ENCODE measurements at places on chromosomes 7 and 10.

- DNase-seq: no peak
Measured at GRCh38 chr7:12322903-12323300, 80.8 kb downstream of the VWDE start.

DNA sequence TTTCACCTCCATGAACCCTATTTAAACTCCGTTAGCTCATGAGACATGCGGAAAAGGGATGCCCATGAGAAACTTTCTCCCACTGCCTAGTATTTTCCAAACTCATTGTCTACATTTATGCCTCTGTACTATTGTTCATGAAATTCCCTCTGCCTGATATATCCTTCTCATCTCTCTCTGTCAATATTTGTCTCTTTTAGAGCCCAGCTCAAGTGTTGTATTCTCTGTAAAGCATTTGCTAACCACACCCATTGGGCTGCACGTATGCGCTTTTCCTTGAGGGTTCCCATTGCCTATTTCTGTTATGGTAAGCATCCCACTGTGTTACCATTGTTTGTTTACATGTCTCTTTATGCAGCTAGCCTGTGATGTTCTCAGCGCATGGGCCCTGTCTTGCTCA lies 211.4 kb downstream of the MDFIC start:
- DNase-seq: no peak

GRCh38 chr10:336247-336646 lies 201.0 kb downstream of the ZMYND11 start:
- DNase-seq: no peak

- no peak for DNase-seq
Measured at GRCh38 chr7:28955718-28956607, 2.2 kb downstream of the TRIL start.

GRCh38 chr10:128528167-128528566 lies 401.9 kb upstream of the MKI67 start:
- DNase-seq: no peak

GRCh38 chr10:121335386-121335925 lies 262.8 kb downstream of the FGFR2 start:
- no peak for DNase-seq

- no peak for DNase-seq
Measured at GRCh38 chr7:20218279-20218678, 1.1 kb upstream of the MACC1 start.

GRCh38 chr7:134176037-134176350 lies 48.9 kb downstream of the LRGUK start:
- DNase-seq: no peak

GRCh38 chr7:137694405-137694804 lies 152.4 kb downstream of the DGKI start:
- no peak for DNase-seq

DNA sequence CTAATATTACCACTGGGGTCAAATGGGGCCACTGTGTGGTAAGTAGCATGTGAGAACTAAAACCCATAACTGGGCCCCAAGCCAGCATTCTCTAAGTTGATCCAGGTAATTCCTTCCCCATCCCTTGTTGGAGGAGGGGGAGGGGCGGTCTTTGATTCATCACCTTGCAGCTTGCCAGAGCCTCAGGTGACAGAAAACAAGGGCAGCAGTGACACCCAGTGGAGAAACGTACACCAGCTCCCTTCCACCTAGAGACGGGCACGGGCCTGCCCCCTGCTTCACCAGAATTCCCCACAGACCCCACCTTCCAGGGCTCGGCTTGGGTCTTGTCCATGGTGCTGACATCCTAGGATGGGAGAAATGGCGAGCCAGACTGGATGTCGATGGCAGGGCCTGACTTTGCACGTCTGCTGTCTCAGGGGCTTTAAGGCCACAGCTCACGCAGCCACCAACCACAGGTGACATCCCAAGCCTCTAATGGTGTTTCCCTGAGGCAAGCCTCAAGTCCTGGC lies 102.0 kb downstream of the STRA8 start:
- DNase-seq: no peak

DNA sequence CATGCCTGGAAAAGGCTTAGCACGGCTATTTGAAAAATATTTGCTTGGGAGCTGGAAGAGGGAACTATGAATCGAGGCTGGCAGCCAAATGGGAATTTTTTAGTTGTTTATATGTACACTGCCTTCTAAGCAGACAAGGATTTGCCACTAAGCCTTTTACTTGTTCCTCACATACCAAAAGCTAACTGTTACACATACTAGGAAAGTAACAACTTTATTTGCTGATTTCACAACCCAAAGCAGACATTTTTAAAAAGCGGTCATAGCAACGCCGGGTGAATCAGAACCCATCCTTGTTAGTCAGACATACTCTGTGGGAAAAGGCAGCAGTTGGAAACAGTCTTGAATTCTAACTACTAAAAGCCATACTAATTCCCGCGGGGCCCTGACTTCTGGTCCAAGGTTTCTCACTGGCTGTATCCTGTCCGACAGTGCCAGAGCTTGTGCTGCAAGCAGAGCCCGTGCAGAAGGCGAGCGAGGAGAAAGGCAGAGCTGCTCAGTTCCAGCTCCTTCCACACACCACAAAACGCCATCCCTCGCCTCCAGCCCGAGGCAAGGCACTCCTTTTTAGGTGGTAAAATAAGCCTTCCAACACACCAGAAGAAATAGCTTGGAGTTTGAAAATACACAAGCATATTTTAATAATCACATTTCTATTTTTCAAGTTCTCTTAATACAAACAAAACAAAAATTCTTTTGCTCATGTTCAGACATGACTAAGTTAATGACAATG lies 89.2 kb downstream of the RNF216 start:
- no peak for DNase-seq

GRCh38 chr7:105689067-105689819 lies 108.0 kb upstream of the EFCAB10 start:
- no peak for DNase-seq

- no peak for DNase-seq
Measured at GRCh38 chr7:43114458-43114780, 2.0 kb downstream of the HECW1 start.

DNA sequence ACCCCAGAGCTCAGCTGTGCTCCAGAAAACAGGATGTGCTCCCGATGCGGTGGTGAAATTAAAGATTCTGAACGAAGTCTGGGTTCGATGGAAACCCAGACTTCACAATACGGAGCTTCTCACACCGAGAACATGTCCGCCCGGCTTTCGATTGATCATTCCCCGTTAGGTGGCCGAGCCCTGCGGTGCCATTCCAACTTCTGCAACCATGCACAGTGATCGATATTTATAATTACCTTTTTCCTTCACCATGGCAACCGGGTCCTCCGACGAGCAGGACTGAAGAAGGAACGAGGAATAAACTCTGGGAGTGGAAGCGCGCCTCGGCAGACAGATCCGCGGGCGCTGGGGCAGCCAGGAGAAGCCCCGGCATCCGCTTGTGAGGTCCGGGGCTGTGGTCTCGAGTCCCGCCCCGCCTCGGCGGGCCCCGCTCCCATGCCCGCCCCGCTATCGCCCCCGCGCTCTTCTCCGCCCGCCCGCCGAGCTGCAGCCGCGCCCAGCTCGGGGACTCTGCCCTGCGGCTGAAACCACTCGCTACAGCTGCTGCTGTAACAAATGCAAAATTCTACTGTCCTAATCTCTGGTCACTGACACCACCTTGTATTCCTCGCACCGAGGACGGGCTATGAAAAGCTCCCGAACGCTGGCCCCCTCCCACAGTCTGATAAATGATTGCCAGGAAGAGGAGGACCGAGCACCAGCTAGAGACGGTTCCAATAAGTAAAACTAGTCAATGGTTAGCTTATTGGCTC lies 26.2 kb downstream of the ABLIM1 start:
- peak; percentile 7 for DNase-seq

DNA sequence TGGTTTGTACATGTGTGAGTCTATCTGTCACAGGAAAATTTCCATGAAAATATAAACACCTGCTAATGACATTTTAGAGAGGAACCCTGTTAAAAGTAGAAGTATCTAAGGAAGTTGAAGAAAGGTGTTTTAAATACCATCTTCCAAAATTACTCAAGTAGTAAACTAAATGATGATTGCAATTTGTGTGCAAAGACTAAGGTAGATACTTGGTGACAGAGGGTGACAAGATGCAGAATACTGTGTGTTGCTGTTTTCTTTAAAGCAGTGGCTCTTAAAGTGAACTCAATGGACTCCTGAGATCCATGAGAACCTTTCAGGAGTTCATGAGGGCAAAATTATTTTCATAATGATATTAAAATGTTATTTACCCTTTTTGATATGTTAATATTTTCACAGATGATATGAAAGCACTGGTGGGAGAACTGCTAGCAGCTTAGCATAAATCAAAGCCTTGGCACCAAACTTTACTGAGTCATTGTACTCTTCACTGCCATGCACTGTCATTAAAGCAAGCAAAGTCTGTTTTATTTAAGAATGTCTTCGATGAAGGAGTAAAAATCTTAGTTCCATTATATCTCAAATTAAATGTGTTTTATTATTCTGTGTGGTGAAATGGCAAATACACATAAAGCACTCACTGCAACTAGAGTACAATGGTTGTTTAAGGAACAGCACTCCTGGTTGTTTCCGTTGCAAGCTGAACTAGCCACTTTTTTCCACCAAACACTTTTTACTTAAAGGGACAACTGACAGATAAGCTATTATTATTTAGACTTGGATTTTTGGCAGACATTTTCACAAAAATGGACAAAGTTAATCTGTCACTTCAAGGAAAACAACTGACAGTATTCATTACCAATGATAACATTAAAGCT lies 133.7 kb downstream of the LRRN3 start:
- DNase-seq: no peak

DNA sequence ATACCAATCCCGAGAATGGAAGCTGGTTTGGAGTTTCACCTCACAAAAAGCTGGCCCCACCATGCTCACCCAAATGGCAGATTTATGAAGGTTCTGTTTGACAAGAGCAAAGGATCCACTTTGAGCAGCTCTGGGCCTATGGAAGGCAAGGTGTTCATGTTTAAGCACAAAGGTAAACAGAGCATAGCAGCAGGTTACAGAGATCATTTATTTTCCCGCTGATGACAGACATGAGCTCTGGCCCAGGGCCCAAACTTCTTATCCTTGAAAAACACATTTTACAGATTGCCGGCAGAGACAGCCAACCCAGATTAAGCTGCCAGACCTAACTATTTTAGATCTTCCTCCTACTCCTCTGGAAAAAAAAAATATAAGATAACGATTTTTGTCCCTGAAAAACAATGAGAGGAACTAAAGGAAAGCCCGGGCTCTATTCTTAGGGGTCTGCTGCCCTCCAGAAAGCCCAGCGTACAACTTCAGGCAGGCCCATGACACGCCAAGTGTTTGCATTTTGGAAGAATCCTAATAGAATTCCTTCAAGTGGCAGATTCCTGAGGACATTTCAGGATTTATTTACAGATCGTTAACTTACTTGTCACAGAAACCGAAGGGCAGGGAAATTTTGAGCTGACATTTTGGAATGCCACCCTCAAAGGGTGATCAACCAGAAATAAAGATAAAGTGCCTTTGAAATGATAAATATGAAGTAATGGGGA lies 40.0 kb downstream of the SYPL1 start:
- no peak for DNase-seq

- no peak for DNase-seq
Measured at GRCh38 chr7:136086712-136087111, 109.6 kb upstream of the MTPN start.

DNA sequence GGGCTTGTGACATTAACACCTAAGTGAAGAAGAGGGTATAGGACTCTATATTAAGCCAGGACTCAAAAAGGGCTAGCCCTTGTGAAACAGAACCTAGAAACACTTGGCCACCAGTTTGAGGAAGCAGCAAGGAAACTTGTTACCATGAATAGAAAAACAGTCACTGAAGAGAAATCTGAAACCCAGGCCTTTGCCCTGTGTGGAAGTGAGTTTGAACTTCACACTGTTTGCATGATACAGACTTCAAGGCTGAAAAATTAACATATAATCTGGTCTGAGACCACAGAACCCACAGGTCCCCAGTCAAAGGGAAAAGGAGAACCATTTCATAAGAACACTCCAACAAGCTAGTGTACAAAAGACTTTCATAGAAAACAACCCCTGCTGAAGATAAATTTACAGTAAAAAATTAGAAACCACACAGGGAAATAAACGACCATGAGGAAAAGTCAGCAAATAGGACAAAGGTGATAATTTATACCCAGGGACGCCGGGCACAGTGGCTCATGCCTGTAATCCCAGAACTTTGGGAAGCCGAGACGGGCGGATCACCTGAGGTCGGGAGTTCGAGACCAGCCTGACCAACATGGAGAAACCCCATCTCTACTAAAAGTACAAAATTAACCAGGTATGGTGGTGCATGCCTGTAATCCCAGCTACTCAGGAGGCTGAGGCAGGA lies 76.1 kb downstream of the SKIDA1 start:
- DNase-seq: no peak

GRCh38 chr10:99236627-99237309 lies 1.1 kb upstream of the HPSE2 start:
- no peak for DNase-seq

DNA sequence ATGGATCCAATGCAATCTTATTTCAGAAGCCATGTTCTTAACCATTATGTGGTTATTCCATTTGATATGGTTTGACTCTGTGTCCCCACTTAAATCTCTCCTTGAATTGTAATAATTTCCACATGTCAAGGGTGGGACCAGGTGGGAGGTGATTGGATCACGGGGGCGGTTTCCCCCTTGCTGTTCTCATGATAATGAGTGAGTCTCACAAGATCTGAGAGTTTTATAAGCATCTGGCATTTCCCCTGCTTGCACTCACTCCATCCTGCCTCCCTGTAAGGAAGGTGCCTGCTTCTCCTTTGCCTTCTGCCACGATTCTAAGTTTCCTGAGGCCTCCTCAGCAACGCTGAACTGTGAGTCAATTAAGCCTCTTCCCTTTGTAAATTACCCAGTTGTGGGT lies 32.0 kb upstream of the TSPAN13 start:
- DNase-seq: no peak

DNA sequence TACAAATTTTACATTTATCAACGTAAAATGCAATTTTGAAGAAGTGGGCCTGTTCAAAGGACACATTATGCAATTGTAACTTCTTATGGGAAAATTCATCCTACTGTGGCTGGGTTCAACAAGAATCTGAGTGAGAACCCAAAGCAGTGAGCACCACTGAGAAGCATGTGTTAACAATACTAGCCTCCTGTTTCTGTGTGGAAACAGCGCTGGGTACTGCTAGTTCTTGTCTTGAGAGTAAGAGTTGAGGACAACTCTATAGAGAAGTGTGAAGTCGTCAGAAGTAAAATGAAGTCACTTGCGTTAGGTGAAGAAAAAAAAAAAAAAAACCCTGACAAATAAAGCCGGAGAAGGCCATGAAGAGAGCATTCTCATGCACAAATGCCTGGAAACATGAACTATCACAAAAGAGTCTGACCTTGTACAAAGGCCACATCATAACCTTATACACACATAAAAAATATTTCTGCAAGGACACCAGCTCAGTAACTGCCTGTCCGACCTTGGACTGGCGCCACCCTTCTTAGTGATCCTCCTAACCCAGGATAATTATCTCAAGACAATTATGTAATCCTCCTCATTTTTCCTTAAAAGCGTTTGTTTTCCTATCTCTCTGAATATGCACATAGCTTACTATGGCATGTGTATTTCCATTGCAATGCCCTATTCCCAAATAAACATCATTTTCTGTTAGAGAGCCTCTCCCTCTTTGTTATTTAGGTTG lies 554.9 kb downstream of the HTR7 start:
- no peak for DNase-seq

GRCh38 chr7:155193716-155194115 lies 104.0 kb upstream of the INSIG1 start:
- DNase-seq: no peak
